Stimulated activated CD8-positive, alpha-beta memory T cell treated with anti-CD3 and anti-CD28 coated beads, Interleukin-7, amount 100 ng/mL, for 1 hour (primary cell): ENCODE measurements at places on chromosomes 11 and 22.

DNA sequence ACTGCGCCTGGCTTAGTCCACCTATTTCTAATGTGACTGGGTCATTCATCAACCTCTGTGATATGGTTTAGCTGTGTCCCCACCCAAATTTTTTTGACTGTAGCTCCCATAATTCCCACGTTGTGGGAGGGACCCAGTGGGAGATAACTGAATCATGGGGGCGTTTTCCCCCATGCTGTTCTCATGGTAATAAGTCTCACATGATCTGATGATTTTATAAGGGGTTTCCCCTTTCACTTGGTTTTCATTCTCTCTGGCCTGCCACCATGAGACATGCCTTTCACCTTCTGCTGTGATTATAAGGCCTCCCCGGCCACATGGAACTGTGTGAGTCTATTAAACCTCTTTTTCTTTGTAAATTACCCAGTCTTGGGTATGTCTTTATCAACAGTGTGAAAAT is 8.7 kb downstream of the CENATAC start:
- no peak for DNase-seq

DNA sequence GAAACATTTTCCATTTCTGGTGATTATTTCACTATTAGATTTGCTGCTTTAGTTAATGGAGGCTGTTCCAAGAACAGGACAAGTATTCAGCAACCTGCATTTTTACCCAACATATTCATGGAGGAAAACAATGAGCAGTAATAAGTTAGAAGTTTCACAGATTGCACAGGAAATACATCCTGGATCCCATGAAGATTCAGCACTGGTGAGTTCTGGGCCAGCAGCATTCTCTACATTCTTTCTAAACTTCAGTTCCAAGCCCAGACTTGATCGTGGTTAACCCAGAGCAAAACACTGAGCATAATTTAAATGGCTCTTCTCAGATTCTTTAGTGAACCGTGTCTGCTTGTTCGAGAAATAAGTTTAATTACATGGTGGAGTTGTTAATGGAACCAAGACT is 3.8 kb downstream of the FJX1 start:
- DNase-seq = no peak

DNA sequence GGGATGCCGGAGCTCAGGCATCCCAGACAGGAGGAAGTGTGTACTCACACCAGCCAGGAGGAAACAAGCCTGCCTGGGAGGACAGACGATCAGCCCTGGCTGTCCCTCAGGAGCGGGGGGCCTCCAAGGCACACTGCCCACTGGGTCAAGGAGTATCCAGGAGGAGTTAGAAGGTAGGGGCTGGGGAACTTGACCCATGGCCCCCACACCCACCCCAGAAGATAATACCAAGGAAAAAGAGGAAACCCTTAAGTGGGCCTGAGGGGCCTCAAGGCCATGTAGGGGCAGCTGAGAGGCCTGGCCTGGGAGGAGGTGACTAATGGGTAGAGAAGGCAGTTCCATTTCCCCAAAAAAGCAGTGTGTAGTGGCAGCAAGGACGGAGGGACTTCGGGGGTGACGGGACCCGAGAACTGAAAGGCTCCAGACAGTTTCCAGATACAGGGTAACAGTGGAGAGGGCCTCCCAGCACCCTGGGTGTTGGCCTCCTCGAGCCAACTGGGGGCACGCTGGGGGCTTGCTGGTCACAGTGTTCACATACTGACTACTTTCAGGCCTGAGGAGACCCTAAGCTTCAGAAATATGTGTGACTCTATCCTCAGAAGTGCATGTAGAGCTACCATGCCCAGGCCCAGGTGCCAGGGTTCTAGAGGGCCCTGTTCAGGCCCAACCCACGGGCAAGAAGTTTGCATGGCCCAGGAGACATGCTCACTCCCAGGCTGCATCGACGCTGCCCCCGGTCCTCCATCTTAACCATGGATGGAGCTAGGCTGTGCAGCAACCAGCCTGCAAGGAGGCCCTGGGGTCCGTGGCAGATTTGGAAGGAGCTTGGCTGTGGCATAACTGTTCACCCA is 75.7 kb upstream of the PITPNB start:
- no peak for DNase-seq

DNA sequence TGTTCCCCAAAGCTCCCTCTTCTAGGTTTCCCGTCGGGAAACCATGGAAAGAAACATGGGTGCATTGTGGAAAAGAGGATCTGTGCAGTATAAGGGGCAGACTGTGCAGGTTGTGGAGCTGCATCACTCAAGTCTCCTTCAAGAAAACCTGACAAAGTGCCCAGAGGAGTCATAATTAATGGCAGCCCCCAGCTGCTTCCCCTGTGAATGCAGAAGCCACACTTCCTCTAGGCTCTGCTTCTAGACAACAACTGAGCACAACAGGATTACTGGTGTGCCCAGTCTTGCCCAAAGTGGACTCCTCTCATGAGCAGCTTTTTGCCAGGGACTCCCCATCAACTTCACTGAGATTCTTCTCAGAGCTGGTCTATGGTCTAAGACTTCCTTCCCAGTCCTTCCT is 42.6 kb upstream of the SCUBE2 start:
- DNase-seq = no peak

- DNase-seq = peak; percentile 10
Measured at GRCh38 chr11:44286268-44286880, 23.6 kb downstream of the ALX4 start.
